CD4-positive, alpha-beta memory T cell (primary cell): ENCODE measurements at places on chromosomes 7 and 10.

- DNase-seq, result no peak
Observed at GRCh38 chr7:115099906-115100305, 178.0 kb downstream of the MDFIC start.

DNA sequence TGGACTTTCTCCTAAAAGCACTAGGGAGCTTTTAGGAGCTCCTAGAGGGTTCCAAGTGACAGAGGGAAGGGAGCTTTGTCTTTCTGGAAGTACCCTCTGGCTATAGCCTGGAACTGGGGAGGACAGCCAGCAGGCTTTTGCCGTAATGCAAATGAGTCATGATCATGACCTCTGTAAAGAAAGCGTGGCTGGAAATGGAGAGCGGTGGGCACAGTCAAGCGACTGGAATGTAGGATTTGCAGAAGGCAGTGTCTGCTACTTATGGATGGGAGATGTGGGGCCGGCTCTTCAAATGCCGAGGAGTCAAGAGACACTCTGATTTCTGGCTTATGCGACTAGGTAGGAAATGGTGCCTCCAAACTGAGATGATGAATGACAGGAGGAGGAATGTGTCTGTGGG, 34.6 kb upstream of the PLPP4 start:
- no peak for DNase-seq

- peak; percentile 71 for DNase-seq
Observed at GRCh38 chr10:101214446-101215396, 14.5 kb downstream of the LBX1 start.

GRCh38 chr7:64883113-64883905, 19.8 kb upstream of the ZNF273 start:
- no peak for DNase-seq

GRCh38 chr10:75492173-75492925, 60.9 kb downstream of the LRMDA start:
- DNase-seq, result no peak

- DNase-seq, result no peak
Observed at GRCh38 chr10:127449490-127449889, 99.6 kb upstream of the NPS start.
